ENCODE measurements at places on chromosomes 7 and 10.

DNA sequence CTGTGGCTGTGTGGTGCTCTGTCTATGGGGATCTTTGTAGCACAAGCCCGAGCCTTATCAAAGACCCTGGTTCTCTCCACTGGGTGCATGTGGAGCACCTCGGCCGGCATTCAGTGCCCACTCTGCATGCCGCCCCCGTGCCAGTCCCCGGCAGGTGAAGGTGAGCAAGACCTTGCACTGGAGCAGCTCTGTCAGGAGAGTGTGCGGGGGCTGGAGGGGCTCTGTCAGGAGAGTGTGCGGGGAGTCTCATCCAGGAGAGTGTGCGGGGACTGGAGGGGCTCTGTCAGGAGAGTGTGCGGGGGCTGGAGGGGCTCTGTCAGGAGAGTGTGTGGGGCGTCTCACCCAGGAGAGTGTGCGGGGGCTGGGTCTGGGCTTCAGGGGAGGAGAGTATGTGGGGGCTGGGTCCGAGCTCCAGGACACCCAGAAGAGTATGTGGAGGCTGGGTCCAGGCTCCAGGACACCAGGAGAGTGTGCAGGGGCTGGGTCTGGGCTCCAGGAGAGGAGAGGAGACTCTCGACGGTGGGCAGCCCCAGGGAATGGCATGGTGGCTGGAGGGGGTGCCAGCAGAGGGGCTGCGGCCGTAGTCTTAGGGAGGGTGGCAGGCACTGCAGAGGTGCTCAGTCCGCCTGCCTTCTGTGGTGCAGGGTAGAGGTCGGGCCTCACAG lies 40.8 kb downstream of the INPP5A start:
- ATAC-seq = no peak

GRCh38 chr7:100017300-100017699 lies 1.9 kb downstream of the ZKSCAN1 start:
- no peak for ATAC-seq

DNA sequence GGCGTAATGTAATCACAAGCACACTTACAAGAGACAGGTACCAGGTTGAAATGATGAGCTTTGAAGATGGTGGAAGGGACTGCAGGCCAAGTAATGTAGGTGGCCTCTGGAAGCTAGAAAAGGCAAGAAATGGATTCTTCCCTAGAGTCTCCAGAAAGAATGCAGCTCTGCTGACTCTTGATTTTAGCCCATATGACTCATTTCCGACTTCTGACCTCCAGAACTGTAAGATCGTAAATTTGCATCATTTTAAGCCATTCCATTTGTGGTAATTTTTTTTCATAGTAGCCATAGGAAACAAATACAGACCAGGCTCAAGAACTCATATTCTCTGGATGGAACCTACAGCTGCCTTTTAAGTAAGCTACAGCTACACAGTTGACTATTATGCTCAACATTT lies 315.5 kb downstream of the MAGI2 start:
- no peak for ATAC-seq

- no peak for ATAC-seq
Observed at GRCh38 chr7:79337717-79338116, 115.8 kb downstream of the MAGI2 start.

DNA sequence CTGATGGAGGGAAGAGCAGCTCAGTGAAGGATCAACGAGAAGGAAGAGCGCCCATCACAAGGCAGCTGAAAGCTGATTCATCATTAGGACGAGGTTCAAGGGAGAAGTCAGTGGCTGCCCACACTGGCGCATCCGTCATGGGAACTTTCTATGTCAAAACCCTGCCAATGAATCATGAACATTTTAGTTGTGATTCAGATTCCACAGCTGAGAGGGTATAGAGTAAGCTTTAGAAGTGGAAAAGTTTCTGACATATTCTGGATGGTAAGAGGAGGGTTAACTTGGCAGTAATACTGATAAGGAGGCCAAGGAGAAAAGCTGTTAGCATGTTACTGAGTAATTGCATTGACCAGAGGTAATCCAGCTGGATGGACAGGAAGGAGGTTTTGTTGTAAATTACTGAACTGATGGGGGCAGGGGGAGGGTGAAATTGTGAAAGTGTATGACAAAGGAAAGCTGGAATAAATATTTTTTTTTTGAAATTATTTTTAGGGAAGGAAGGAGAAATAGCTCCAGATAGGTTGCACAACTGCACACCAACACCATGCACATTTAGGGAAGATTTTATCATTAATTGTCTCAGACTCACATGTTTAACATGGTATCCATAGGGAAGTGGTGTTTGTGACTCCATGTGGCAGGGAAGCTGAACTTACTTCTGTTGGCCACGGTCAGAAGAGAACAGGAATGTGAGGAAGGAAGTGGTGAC lies 78.3 kb upstream of the NRP1 start:
- no peak for ATAC-seq

DNA sequence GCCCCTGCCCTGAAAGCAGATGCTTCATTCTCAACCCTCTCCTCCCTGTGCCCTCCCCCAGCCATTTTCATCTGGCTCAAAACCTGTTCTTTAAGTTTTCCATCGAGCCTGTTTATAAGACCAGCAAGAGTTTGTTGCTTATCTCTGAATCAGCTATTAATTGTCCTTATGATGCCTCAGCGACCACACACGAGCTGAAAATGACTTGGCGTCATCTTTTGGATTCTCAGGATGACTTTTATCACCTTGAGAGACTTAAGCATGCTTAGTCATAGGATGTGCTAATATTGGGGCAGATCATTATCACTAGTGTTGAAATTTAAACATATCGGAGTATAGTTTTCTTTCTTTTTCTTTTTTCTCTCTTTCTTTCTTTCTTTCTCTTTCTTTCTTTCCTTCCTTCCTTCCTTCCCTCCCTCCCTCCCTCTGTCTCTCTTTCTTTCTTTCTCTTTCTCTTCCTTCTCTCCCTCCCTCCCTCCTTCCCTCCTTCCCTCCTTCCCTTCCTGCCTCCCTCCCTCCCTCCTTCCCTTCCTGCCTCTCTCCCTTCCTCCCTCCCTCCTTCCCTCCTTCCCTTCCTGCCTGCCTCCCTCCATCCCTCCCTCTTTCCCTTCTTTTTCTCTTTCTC lies 184.5 kb downstream of the PHTF2 start:
- peak; percentile 95 for ATAC-seq

All from activated CD4-positive, CD25-positive, alpha-beta regulatory T cell treated with anti-CD3 and anti-CD28 coated beads, Interleukin-2, amount 50 U/mL, for 24 hours (primary cell).